ENCODE measurements at places on chromosomes 6 and 20. TPM values are rescaled to one million over a fixed set of nuclear protein-coding genes. Genes with fewer than 3 reads are reported as not detected.

DNA sequence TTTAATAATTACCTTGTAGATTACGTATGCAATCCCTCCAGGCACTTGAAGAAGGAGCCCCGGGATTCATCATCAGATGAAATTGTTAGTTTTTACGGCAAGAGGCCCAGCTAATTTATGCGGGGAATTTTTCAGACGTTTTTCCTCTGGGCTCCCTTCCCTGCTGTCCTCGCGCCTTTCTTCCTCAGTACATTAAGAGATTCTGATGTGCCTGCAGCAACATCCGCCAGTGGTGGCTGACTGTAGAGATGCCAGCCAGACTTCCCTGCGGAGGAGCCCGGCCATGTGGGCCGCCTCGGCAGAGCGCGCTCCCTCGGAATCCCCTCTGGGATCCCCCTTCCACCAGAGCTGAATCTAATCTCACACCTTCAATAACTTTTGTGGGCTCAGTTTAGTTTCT is 46.4 kb upstream of the POU3F2 start:
- H3K27me3 ChIP-seq = no peaks in the 10 kb centered on the region
- no peak overlapping the region for H3K4me3 ChIP-seq
- peak overlapping the region; percentile 67 for H3K27ac ChIP-seq
- H3K4me1 ChIP-seq = peaks cover 5% of the 10 kb centered on the region

DNA sequence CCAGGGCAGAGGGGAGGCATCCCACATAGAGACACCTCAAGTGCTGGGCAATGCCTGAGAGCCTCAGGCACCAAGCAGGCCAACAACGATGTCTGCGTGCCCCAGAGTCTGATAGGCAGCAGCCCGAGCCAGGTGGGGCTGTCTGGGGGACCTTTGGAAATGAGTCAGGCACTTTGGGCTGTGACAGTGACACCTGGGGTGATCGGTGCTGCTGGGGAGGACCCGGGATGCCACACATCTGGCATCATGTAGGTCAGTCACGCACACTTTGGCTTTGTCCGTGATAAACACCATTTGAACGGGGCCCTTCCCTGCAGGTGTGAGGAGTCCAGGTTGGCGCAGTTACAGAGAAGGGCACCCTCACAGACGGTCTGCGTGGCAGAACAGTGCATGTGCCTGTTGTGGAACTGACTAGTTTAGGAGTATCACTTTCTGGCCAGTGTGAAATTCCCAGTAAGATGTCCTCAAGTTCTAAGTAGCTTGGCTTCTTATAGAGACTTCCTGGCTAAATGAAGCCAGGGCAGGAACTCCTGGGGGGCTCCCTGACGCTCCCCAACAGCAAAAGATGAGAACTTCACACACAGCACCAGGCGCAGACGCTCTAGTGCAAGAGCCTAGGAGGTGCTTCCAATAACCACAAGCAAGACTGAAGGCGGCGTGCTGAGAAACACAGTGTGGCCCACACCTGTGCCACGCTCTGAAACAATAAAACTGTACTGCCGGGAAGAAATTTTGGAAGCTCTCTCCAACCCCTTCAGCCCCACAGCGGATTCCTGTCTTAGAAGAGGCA is 134.7 kb downstream of the WDR27 start:
- H3K4me1 ChIP-seq = no peaks in the 10 kb centered on the region
- H3K27ac ChIP-seq = no peak overlapping the region
- H3K36me3 ChIP-seq = peaks cover 6% of the 10 kb centered on the region
- no peaks in the 10 kb centered on the region for H3K27me3 ChIP-seq
- no peak for DNase-seq

DNA sequence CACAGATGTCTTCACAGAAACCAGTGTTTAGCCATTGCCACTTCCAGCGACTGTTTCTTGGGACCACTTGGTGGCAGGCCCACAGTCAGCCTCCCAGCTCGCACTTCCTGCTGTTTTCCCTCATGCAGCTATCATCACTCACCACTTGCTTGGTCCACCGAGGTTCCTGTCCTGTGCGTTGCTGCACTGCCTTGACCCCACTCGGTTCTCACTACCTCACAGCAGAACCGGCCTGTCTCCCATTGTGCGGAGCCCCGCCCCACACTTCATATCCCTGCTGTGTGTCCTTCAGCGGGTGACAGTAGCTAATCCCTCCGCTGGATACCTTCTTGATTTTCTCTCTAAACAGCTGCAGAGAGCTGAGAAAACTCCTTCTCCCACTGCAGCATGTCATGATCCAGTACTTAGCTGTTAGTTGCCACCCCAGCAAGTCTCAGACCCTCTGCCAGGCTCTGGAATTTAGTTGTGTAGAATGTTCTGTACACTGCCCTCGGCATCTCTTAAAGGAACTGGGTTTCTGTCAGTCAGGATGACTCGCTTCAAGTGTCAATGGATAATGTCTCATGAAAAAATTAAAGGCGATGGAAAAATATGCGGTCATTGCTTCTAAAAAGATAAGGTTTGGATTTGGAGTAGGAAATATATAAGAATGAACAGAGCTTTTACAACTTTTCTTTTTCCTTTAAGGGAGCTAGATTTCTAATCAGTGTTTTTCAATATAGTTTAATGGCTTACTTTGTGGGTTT is 208.0 kb downstream of the FARS2 start:
- H3K36me3 ChIP-seq = no peaks in the 10 kb centered on the region
- H3K27me3 ChIP-seq = no peaks in the 10 kb centered on the region
- no peak overlapping the region for H3K27ac ChIP-seq
- no peak overlapping the region for H3K4me3 ChIP-seq
- peak; percentile 76 for DNase-seq

DNA sequence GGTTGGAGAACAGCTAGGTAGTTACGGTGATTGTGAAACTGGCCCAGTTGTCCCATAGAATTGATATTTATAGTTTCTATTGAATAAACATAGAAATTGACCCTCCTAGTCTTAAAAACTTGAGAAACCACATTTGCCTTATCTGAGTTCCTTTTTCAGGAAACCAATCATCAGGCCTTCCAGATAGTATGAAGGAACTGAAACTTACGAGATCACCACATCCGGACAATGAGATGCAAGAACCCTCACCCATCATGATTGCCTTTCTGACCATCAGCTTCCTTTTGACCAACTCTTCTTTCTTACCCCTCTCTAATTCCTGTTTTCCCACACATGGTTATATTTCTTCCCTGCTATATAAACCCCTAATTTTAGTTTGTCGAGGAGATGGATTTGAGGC is 21.8 kb downstream of the SLC35F1 start:
- H3K27me3 ChIP-seq = no peaks in the 10 kb centered on the region
- H3K36me3 ChIP-seq = no peaks in the 10 kb centered on the region
- DNase-seq = no peak
- no peak overlapping the region for H3K4me3 ChIP-seq

GRCh38 chr6:142838821-142839685 is 105.9 kb downstream of the HIVEP2 start:
- H3K4me1 ChIP-seq = no peaks in the 10 kb centered on the region
- no peak overlapping the region for H3K27ac ChIP-seq

- DNase-seq = no peak
- no peaks in the 10 kb centered on the region for H3K27me3 ChIP-seq
- H3K4me1 ChIP-seq = no peaks in the 10 kb centered on the region
- H3K4me3 ChIP-seq = peak overlapping the region; percentile 61
Measured at GRCh38 chr6:159943968-159944598, 24.8 kb upstream of the IGF2R start.

- DNase-seq = no peak
- H3K27ac ChIP-seq = no peak overlapping the region
- peaks cover 17% of the 10 kb centered on the region for H3K27me3 ChIP-seq
- H3K4me1 ChIP-seq = no peaks in the 10 kb centered on the region
Measured at GRCh38 chr20:56943946-56944945, 315.1 kb downstream of the TFAP2C start.

DNA sequence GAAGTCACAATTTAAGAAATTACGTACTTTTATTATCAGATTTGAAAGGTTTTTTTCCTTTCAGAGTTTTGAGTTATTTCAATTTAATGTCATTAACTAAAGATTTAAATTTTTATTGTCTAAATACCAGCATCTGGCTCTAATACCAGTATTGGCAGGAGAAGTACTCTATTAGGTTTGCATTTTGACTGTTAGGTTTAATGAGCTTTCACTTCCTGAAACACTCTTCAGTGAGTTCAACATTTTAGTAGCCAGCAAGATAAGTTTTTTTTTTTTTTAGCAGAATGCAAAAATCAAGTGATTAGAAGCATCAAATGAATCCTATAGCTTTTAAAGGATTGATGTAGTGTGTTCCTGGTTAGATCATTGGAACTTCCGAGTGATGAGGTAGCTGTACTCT is 34.0 kb upstream of the SCGN start:
- DNase-seq = no peak
- peaks cover 10% of the 10 kb centered on the region for H3K36me3 ChIP-seq
- H3K4me3 ChIP-seq = no peak overlapping the region
- no peak overlapping the region for H3K27ac ChIP-seq
- H3K4me1 ChIP-seq = no peaks in the 10 kb centered on the region

GRCh38 chr6:164812706-164813105 is 496.7 kb downstream of the C6orf118 start:
- no peak for DNase-seq
- H3K27ac ChIP-seq = no peak overlapping the region
- no peaks in the 10 kb centered on the region for H3K4me1 ChIP-seq
- no peak overlapping the region for H3K4me3 ChIP-seq
- H3K27me3 ChIP-seq = no peaks in the 10 kb centered on the region

- H3K4me1 ChIP-seq = peaks cover 10% of the 10 kb centered on the region
- H3K27ac ChIP-seq = peak overlapping the region; percentile 12
- H3K27me3 ChIP-seq = no peaks in the 10 kb centered on the region
- DNase-seq = peak; percentile 54
- H3K4me3 ChIP-seq = peak overlapping the region; percentile 72
Measured at GRCh38 chr6:57254055-57254717, 32.1 kb upstream of the RAB23 start.

GRCh38 chr6:129279343-129280292 is 396.7 kb downstream of the LAMA2 start:
- H3K27ac ChIP-seq = no peak overlapping the region
- H3K4me1 ChIP-seq = no peaks in the 10 kb centered on the region
- no peak overlapping the region for H3K4me3 ChIP-seq

The ADTRP gene
- 0.32 TPM for total RNA-seq

The MRPL14 gene
- 66.5 TPM for total RNA-seq

The ZNF831 gene
- total RNA-seq = not detected

The COL12A1 gene
- 0.26 TPM for total RNA-seq

The GGTLC1 gene
- not detected for total RNA-seq

The GPR6 gene
- total RNA-seq = not detected

The EEF1A2 gene
- 19.5 TPM for total RNA-seq
